Substantia nigra (tissue), 51 donors: ENCODE measurements at places on chromosomes 12 and 14.

GRCh38 chr12:52306731-52307130 is 14.5 kb downstream of the KRT83 start:
- no peak for DNase-seq

DNA sequence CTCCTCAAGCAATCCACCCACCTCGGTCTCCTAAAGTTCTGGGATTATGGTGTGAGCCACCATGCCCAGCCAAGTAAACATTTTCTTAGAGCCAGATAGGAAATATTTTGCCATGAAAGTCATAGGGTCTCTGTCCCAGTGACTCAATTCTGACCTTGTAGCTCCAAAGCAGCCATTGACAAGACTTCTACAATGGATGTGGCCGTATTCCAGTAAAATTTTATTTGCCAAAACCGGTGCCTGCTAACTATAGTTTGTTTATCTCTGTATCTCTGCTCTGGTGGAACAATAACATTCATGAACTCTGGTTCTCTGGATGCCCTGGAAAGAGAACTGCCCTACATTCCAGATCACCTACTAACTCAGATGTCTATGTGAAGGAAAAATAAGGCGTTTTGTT is 54.6 kb upstream of the USP44 start:
- DNase-seq: no peak

- no peak for DNase-seq
These were observed 876.0 kb downstream of the RPS29 start for GRCh38 chr14:48710133-48710532.

DNA sequence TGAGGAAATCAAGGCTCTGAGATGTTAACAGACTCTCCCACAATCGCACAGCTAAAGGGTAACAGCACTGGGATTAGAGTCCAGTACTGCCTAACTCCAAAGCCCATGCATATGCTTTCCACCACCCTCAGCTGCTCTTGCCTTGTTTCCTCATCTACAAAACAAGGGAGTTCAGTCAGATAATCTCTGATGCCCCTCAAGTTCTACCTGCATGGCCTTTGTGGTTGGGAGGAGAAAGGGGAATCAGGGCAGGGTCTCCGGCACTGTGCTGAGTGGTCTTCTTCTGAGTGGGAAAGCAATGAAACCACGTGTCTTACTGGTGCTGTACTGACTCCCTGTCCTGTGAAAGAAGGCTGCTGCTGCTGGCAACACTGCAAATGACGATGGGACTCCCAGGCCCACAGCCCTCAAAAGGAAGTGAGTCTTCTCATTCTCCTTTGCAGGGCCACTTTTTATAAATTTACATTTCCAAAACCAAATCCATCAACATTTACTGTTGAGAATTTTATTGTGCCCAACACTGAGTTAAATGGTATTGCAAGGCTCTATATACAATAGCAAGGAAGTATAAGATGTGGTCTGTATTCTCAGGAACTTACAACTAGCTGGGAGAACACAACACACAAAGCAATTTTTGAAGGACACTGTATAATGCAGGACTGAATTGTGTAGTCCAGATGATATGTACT is 19.7 kb upstream of the DUSP16 start:
- DNase-seq: no peak

GRCh38 chr12:58915037-58915436 is 5.3 kb downstream of the LRIG3 start:
- no peak for DNase-seq

DNA sequence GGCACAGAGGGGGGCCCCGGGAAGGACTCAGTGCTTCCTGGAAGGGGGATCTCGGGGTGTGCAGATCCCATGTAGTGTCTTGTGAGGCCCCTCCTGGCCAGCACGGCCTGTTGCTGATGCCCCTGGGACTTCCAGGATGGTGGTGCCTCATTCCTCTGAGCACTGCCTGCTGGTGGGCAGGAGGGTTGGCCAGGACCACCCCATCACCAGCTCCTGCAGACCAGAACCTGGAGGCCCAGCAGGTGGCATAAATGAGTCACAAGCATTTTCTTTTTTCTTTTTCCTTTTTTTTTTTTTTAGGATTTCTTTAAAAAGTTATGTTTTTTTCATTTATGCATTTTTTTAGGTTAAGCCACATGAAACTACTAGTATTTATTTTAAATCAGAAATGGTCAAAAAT is 8.0 kb downstream of the MMP17 start:
- no peak for DNase-seq

GRCh38 chr12:92467886-92468285 is 234.9 kb upstream of the PLEKHG7 start:
- no peak for DNase-seq

DNA sequence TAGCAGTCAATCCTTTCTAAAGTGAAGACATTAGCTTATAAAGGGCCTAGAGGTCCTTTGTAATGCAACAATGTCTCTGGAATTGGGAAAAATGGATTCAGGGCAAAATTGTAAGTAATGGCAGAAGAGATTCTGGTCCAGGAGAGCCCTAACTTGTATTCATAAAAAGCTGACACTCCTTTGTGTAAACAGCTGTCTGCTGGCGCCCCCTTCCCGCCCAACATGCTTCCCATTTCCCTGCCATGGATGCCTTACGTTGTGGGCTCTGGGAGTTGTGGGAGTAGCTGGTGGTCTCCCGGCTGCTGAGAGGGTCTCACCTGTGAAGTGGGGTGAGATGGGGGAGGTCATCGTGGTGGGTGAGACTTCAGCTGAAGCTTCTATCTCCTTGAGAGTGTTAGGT is 2.3 kb downstream of the ACRBP start:
- peak; percentile 8 for DNase-seq

DNA sequence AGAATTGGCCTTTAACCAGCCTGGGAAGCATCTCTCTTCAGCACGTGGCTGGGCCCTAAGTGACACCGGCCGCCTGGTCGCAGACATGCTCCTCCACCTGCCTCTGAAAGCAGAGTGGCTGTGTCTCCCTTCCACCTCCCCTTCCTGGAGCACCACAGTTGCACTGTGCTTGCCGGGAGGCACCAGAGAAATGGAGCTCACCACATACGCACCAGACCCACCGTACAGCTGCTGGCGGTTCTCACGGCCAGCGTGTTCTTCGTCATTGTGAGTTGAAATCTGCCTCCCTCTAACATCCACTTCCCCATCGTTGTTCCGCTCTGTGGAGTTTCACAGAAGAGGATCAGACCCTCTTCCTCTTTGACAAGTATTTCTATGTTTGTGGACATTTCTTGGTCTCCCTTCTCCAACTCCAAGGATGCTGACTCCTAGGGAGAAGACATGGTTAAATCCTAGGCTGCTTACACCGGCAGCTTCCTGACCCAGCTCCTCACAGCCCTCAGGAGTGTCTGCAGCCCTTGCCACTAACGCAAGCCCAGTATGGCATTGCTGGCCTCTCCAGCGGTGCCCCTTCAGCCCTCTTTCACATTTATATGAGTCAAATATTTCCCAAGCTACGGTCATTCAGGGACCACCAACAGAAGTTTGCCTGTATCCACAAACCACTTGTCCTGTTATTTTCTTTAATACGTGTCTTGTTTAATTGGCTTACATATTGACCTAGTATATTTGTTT is 11.5 kb upstream of the KRT5 start:
- no peak for DNase-seq
